Activated CD4-positive, alpha-beta T cell treated with anti-CD3 and anti-CD28 coated beads for 24 hours (primary cell): ENCODE measurements at places on chromosomes 7 and 10.

GRCh38 chr10:122132882-122133565 is 138.1 kb upstream of the BTBD16 start:
- no peak for DNase-seq

DNA sequence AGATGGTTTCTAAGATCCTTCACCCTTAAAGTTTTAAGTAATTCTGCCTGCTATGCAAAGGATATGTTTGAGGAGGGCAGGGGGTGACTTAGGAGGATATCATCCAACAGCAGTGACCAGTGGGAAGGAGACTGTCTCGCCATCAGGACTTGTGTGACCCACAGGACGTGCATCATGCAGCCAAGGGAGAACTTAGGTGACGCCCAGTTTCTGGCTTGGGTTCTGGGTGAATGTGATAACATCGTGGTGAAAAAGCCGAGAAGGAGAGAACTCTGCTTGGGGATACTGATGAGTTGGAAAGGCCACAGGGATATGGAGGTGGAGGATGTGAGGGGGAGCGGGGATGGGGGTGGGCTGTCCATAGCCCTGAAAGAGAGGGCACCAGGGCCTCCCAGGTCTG is 3.8 kb downstream of the WIPI2 start:
- no peak for DNase-seq

GRCh38 chr7:149228831-149229471 is 10.5 kb upstream of the ZNF212 start:
- no peak for DNase-seq

GRCh38 chr10:53052521-53053164 is 280.1 kb upstream of the MBL2 start:
- DNase-seq: no peak

DNA sequence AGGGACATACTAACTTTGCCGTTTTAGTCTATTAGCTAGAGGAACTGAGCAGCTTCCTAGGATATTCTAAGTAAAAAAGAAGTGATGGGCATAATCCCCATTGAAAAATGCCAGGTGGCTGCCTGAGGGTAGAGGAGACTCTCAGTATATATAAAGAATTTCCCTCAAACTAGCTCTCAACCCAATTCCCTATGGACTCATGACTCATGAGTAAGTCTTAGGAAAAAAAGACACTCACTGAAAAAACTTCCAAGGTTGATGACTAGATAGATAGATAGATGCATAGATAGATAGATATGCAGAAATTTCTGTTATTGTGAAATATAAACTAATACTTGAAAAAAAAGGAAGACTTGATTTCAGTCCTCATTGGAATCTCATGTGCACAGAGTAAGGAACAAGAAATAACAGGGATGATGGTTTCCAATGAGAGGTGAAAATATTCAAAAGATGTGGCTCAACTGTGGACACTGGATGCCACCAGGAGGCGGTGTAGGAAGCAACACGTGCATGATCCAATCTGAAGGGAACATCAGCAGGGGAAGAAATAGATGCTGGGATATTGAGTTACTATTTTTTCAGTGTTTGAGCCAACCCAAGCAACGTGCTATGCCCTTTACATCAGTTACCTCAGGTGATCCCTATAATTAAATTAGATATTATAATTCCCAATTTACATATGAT is 711.0 kb upstream of the LRRTM3 start:
- DNase-seq: no peak

GRCh38 chr7:45259966-45260646 is 102.5 kb downstream of the RAMP3 start:
- peak; percentile 59 for DNase-seq

- no peak for DNase-seq
Observed at GRCh38 chr7:101823596-101823995, 6.2 kb downstream of the CUX1 start.

DNA sequence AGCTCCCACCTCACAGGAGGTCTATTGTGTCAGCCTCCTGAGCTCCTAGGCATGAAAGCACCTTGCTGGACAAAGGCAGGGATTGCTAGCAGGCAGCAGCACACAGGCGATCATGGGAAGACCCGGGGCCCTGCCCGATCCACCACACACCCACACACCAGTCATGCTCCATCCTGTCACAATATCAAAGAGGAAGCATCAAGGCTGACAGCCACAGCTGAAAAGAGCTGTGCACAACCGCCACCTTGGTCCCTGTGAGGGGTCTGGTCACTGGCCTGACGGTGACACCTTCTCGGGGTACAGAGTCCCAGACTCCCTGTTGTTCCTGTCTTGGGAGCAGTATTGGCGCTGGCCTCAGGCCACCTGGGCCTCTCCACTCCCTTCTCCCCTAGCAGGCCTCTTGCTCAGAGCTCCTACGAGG is 89.7 kb upstream of the RET start:
- no peak for DNase-seq

- no peak for DNase-seq
Observed at GRCh38 chr7:134512271-134512670, 15.1 kb upstream of the AKR1B10 start.

DNA sequence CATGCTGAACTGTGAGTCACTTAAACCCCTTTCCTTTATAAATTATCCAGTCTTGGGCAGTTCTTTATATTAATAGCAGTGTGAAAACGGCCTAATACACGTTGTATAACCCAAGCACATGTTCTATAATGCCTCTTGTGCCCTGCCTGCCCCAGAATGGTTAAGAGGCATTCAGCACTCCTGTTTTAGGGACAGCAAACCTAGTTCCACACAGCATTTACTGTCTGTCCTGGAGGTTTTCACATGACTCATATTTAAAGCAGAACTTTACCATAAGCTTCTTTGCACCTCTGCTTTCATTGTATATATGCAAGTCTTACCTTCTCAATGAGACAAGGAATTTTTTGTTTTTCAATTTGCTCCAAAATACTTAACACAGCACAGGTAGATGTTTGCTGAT is 144.8 kb downstream of the ICA1 start:
- DNase-seq: no peak

DNA sequence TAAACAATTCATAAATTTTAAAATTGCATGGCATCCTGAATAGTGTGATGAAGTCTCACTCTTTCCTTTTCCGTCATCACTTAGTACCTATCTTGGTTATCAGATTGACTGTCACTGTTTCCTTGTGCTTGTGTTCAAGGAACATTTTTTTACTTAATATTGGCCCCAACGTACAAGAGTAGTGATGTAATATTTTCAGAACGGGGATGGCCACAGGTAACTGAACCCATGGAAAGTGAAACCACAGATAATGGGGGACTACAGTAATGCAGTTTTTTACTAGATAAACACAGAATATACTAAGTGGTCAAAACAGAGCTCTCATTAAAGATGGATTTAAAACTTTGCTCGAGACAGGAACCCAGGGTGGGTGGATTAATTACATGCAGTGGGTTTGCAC is 85.4 kb downstream of the MACC1 start:
- no peak for DNase-seq

GRCh38 chr10:77349226-77349625 is 288.4 kb downstream of the KCNMA1 start:
- no peak for DNase-seq

DNA sequence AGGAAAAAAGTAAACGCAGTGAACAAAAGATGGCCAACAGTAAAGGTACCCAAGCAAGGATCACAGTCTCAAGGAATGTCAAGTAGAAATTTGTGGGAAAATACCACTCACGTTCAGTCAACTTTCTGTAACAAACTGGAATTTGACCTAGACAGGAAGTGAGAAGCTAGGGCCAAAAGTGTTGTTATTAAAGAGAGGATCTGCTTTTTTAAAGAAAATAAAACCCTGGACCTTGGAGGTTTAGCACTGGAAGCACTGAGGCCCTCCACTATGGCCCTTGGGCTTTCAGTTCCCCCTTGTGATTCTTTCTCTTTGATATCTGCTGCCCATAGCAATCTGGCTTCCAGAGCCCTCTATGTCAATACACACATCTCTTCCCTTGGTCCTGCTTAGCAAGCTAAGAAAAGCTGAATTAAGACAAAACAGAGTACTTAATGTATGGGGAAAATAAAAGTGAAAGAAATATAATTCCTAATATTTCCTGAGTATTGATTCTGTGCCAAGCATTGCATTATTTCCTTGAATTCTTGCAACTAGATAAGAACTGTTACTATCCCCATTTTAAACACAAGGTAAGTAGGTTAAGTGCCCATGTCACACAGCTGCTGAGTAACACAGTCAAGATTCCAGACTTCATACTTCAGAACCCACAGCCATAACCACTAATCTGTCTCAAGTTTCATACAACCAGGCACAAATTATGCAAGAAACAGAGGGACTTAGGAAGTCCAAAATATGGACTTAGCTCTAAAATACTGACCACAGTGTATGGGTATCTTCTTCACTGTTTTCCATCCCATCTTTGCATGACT is 2.6 kb upstream of the ZNF438 start:
- no peak for DNase-seq
